Myometrial cell (primary cell): ENCODE measurements at places on chromosomes 5 and 9. TPM values are rescaled to one million over a fixed set of nuclear protein-coding genes. Genes with fewer than 3 reads are reported as not detected.

Gene MYO10
- 19.0 and 26.1 TPM in 2 replicates for total RNA-seq

Gene NDOR1
- 12.4 and 19.0 TPM in 2 replicates for total RNA-seq

Gene TAF7
- total RNA-seq = 45.8 and 59.5 TPM in 2 replicates

Gene N4BP3
- 0.29 and 0.89 TPM in 2 replicates for total RNA-seq

Gene GNE
- 30.0 and 30.8 TPM in 2 replicates for total RNA-seq

Gene FOXD4
- total RNA-seq = not detected in 2 replicates

Gene COL15A1
- total RNA-seq = 0.35 and 0.58 TPM in 2 replicates

Gene C9orf50
- total RNA-seq = not detected in 2 replicates

Gene CSF2
- total RNA-seq = 3.0 TPM in 1 of 2 replicates, not detected in the other

Gene FAM163B
- total RNA-seq = not detected in 2 replicates

Gene TNC
- total RNA-seq = 24.8 and 35.3 TPM in 2 replicates

Gene GMCL2
- not detected in 2 replicates for total RNA-seq

Gene FOXD4L4
- total RNA-seq = not detected in 2 replicates

Gene HCN1
- not detected in 2 replicates for total RNA-seq

Gene HMGCS1
- total RNA-seq = 162 and 180 TPM in 2 replicates

Gene INSYN2B
- total RNA-seq = 7.6 and 12.1 TPM in 2 replicates

Gene PHYHD1
- total RNA-seq = 5.5 and 9.7 TPM in 2 replicates

Gene MRPL41
- total RNA-seq = 77.3 and 101 TPM in 2 replicates
